Progenitor cell of endocrine pancreas (in vitro differentiated cells): ENCODE measurements at places on chromosomes 2 and 18. TPM values are rescaled to one million over a fixed set of nuclear protein-coding genes. Genes with fewer than 3 reads are reported as not detected.
A peak's percentile ranks its signal among the peaks of the same experiment; 100 is the strongest.

DNA sequence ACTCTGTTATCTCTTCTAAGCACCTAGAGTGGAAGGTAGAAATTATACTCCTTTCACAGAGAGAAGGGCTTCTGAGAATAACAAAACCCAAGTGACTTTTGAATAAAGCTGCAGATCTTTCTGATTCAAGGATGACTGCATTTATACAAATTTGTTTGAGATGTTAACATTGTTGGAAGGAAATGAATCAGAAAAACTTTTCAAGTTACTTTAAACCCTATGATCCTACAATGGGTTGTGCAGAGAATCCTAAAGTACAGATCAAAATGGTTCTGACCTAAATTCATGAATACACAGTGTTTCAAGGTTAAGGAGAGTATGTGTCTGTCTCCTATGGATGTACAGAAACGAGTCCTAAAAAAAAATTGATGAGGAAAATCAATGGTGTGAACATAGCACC lies 1.8 kb downstream of the RFTN2 start:
- DNase-seq, result no peak
- peak overlapping the region; percentile 58 for H3K4me3 ChIP-seq
- peak overlapping the region; percentile 63 for H3K27ac ChIP-seq
- peaks cover 22% of the 10 kb centered on the region for H3K4me1 ChIP-seq
- no peaks in the 10 kb centered on the region for H3K36me3 ChIP-seq

GRCh38 chr2:203656522-203657287 lies 49.7 kb upstream of the CD28 start:
- H3K36me3 ChIP-seq, result no peaks in the 10 kb centered on the region
- DNase-seq, result no peak
- peak overlapping the region; percentile 42 for H3K27ac ChIP-seq

GRCh38 chr2:127182626-127183458 lies 37.3 kb downstream of the CYP27C1 start:
- H3K4me3 ChIP-seq, result no peak overlapping the region
- H3K27ac ChIP-seq, result peak overlapping the region; percentile 65
- no peak for DNase-seq
- H3K27me3 ChIP-seq, result no peaks in the 10 kb centered on the region

DNA sequence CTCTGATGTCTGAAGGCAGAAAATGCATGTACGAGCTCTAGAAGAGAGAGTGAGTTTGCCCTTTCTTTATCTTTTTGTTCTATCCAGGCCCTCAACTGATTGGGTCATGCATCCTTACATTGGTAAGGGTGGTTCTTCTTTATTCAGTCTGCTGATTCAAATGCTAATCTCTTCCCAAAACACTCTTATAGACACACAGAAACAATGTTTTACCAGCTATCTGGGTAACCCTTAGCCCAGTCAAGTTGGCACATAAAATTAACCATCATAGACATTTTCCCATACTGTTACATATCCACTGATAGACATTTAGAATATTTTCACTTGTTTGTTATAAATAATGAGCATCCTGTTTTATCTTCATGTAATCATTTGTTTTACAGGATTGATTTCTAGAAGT lies 141.2 kb downstream of the TAF4B start:
- no peaks in the 10 kb centered on the region for H3K27me3 ChIP-seq
- no peak overlapping the region for H3K4me3 ChIP-seq
- H3K4me1 ChIP-seq, result peaks cover 5% of the 10 kb centered on the region
- H3K36me3 ChIP-seq, result no peaks in the 10 kb centered on the region
- H3K27ac ChIP-seq, result no peak overlapping the region
- no peak for DNase-seq

MAP3K19 gene
- not detected in 2 replicates for total RNA-seq

- H3K36me3 ChIP-seq, result no peaks in the 10 kb centered on the region
- no peak overlapping the region for H3K4me3 ChIP-seq
- DNase-seq, result no peak
- H3K4me1 ChIP-seq, result peaks cover 12% of the 10 kb centered on the region
- no peaks in the 10 kb centered on the region for H3K27me3 ChIP-seq
Observed at GRCh38 chr2:28395334-28396061, 2.8 kb downstream of the FOSL2 start.

DNA sequence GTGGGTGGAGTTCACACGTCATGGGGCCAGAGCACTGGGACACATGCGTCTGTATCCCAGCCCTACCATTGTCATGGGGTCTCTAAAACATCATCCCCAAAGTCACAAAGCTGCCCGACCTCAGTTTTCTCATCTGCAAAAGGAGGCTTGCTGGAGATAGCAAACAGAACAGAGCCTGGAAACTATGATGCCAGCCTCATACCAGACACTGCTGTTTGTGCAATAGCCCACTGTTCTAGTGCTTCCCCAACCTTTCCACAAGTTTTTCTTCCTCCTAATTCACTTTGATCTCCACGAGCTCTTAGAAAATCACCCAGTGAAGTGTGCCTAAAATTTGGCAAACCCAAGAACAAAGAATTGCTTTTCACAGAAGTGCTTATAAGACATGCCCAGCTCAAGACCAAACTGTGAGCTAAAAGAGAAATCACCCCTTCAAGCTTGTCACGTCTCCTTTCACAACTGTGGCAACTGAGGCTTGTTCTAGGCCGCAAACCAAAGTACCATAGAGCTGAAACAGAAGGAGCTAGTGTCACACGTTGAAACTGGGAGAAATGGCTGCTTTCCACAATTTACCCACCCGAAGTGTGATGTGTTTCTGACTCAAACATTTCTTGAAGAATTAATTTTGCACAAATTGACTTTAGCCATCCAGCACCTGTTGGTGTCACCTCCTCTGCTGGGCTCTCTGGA lies 162.7 kb upstream of the ID2 start:
- H3K36me3 ChIP-seq, result no peaks in the 10 kb centered on the region
- H3K27me3 ChIP-seq, result no peaks in the 10 kb centered on the region
- H3K4me3 ChIP-seq, result no peak overlapping the region
- no peak overlapping the region for H3K27ac ChIP-seq
- no peak for DNase-seq
- H3K4me1 ChIP-seq, result peaks cover 29% of the 10 kb centered on the region

COL4A3 gene
- 0.09 and 0.34 TPM in 2 replicates for total RNA-seq

- H3K36me3 ChIP-seq, result no peaks in the 10 kb centered on the region
- no peaks in the 10 kb centered on the region for H3K27me3 ChIP-seq
- no peak overlapping the region for H3K4me3 ChIP-seq
- no peak overlapping the region for H3K27ac ChIP-seq
- H3K4me1 ChIP-seq, result no peaks in the 10 kb centered on the region
Observed at GRCh38 chr2:142188562-142188961, 57.7 kb upstream of the LRP1B start.

DNA sequence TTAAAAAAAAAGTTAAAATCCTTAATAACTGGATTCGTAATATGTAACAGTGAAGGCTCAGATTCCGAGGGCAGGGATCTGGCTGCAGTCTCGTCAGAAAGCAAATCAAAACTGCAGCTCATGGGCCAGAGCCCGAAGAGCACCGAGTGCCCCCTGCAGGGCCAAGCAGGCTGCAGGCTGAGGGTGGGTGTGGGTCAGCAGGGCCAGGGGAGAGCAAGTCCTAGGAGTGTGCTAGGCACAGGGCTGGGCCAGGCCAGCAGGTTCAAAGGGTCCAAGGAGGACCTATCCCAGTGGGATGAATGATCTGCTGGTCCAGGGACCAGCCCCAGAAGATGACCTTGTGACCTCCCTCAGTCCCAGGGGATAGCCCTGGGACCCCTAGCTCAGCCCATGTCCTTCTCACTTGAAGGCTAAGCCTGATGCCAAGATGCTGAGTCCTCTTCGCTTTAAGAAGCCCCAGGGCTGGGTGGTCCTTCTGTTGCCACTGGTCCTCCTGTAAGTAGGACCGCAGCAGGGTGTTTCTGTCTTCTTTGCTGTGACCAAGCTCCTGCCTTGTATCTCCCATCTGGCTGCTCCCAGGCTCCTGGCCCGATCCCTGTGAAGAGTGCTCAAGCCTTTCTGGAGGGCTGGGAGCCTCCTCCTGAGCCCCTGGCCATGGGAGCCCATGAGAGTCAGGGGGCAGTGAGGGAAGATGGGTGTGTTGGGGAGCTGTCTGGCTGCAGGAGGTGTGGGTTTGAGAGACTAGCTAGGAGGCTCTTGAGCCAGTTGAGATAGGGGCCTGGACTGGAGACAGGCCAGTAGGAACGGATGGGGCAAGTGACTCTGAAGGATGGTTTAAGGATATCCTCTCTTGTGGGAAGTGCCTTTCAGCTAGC lies 150.7 kb downstream of the DYSF start:
- no peaks in the 10 kb centered on the region for H3K36me3 ChIP-seq
- no peak overlapping the region for H3K27ac ChIP-seq
- peaks cover 23% of the 10 kb centered on the region for H3K27me3 ChIP-seq

DNA sequence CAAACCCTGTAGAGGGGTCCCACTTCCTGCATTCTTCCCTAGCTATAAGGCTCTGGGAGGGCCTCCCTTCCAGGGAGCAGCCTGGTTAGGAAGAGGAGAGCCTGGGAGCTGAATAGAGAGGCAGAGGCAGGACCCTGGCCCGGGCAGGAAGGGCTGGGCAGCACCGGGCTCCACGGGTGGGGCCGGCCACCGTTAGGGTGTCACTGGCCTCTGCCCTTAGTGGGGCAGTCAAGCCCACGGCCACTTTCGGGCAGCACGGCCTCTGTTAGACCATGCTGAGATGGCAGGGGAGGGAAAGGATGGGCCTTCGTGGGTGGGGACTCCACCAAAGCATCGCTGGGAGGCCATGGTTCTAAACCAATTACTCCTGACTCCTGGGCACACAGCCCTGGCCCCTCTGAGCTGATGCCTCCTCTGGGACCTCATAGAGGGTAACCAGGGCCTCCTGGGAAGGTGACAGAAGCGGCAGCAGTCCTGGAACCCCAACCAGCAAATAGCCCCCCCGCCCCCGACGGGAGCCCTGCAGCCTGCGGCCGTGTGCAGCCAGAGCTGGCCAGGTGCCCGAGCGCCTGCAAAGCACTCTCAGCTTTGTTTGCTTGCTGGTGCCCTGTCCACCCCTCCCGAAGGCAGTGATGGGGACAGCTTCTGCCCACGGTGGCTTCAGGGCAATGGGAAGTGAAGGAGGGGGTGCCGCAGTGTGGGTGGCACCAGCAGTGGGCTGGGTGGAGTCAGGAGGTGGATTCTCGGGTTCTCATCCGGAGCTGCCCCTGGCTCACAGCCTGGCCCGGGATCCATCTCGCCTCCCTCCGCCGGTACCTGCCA lies 16.3 kb upstream of the HPCAL1 start:
- DNase-seq, result no peak
- no peak overlapping the region for H3K4me3 ChIP-seq
- peaks cover 1% of the 10 kb centered on the region for H3K4me1 ChIP-seq
- H3K36me3 ChIP-seq, result no peaks in the 10 kb centered on the region
